ENCODE measurements at places on chromosomes 3 and 15.

- no peak for DNase-seq
Observed at GRCh38 chr3:105916767-105917166, 48.0 kb upstream of the CBLB start.

DNA sequence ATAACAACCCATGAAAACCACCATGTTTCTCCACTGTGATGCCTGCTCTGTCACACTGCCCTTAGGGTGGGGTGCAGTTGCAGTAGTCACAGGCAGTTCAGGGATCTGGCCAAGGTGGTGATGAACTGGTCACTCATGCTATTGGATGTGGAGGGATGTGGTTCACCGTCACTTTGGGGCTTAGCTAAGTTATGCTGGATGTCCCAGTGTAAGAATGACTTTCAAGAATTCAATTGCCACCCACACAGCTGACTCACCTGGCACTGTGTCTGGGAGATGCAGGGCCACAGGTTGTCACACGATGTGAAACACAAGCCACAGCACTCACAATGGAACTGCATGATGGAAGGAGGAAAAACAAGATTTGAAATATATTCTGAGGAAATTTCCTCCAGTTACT is 146.1 kb upstream of the CTNNB1 start:
- DNase-seq: no peak

DNA sequence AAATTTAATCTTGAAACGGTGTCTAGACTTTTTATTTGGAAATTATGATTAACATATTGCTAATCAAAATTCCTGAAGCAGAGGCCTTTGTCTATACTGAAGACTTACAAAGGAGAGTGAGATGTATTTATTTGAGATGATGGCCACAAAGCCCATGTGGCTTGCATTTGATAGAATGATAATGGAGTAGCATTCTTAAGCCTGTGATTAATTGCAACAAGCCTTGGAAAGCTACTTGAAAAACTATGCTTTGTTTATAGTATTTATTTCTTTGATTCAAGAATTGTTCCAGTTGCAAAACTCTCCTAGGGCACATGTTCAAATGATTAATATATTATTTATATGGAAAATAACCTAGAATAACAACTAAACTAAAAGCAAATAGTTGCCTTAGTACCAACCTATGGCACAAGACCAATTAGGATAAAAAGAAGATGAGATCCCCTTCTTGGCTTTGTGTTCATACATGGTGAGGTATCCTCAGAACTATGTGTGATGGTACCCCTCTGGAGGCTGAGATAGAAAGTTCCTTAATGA is 244.1 kb upstream of the TBL1XR1 start:
- no peak for DNase-seq

DNA sequence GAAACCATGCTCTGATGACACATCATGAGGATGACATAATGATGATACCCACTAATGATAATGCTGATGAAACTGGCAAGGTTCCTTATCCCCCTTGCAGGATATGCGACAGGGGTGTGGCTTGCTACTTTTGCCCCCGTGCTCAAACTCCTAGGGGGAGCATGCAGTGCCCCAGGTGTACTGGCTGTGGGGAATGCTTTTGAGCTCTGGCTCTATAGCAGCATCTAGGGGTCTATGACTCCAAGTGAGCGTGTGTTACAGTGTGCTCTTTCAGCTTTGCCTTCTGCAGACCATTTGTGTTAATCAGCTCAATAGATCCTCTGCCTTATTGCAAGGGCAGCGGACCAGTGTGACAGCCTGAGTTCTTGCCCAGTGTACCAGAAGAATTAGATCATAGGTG is 1239.5 kb downstream of the SI start:
- no peak for DNase-seq

DNA sequence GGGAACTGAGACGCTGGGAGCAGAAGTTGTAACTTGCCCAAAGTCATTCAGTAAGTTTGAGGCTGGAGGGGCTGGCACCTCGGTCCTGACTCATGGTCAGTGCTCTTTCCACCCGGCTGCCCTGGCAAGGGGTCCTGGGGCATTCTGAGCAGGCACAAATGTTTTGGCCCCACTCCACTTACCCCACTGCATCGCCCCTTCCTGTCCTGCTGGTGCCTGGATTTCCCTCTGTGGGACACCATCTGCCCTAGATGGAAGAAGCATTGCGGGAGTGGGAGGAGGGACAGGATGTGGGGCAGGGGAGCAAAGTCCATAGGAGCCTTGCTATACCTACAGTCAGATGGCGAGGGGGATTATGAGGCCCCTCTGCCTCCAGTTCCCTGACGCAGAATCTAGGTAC is 4.5 kb downstream of the CORO2B start:
- no peak for DNase-seq

DNA sequence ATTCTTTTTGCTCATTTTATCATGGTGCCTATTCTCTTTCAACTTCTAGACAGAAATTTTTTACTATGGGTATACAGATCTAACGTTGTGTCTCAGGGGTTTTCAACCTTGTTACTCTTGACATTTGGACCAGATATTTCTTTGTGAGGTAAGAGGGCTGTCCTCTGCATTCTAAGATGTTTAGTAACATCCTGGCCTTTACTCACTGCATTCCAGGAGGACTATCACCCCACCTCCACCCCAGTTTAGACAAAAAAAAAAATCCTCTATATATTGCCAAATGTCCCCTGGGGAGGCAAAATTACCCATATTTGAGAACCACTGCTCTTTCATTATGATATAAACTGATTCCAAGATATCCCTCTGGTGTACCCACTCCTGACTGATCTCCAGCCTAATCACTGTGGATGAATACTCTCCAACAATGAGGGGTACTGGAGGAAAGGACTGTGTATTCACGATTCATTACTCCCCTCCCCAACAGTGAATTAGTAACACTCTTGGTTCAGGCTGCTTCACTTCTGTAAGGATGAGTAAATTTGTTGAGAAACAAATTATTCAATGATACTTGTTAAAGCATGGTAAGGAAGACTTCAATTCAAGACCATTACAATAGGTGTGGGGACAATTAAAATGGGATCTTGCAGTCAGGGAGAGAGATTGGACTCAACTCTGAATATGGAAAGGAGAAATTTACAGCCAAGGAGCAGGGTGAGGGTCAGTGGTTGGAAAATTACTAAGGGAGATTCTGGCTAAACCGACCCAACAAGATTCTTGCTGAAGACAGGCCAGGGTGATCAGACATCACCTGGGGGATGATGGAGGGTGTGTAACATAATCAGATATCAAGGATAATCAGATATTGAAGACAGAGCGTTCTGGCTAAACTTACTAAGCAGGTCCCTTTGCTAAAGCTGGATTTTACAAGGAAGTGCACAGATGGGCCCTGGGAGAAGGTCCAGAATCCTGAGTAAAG is 123.8 kb upstream of the DAZL start:
- no peak for DNase-seq

DNA sequence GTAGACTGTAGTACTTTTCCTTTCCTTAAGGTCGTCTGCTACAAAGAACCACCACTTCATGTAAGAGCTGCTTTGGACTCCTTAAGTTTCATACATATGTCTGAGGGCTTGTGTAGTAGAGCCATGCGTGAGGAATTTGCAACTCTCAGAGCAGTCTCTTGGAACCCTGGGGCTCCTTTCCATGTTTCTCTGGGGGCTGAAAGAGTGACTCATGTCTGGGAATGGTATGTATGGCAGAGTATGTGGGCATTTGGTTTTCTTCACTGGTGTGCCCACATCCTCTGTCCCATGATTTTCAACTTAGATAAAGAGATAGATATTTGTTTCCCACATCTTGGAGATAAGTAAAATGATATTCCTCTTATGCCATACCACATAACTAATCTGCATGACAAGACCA is 20.6 kb upstream of the RBM5 start:
- no peak for DNase-seq

DNA sequence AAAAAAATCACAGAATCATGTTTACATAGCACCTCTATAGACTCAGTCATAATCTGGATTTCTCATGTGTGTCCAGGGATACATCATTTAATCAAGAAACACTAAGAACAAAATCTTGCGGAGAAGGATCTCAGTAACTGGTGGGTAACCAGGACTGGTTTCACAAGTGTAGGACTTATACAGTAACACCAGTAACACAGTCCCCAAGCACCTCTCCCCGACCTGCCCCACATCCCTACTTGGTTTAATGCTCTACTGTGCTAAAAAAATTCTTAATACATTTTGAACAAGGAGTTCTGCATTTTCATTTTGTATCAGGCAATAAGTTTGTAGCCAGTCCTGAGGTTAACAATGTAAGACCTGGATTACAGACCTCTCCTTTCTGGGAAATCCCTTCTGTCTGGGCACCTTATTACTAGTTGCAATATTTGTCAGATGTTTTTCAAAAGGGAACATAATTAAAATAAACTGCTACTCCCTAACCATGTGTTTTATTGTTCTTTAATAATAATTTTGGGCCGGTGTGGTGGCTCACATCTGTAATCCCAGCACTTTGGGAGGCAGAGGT is 57.6 kb upstream of the BBX start:
- DNase-seq: no peak

DNA sequence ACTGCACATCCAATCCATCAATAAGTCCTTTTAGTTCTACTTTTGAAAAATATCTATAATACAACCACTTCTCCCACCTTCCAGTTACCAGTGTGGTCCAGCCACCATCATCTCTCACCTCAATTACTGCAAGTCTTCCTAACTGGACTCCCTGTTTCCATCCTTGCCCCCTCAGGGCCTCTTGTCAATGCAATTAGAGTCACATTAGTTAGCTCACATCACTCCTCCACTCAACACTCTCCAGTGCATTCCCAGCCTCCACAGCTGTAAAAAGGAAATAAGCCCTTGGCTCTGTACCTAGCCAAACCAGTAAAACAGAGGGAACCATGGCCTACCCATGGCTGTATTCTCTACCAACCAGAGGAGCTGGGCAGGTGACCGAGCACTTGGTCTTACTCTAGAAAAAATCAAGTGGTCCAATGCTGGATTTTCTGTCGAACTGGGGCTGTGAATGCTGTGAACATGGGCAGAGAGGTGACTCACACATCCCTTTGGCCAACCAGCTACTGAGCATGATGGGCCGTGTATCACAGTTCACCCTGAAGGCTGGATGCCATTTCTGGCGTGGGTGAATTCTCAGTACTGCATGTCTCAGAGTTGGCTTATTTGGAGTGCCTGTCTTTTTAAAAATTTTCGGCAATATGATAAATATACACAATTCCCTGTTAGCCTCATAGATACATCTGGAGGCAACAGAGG is 62.5 kb upstream of the C15orf61 start:
- DNase-seq: no peak

DNA sequence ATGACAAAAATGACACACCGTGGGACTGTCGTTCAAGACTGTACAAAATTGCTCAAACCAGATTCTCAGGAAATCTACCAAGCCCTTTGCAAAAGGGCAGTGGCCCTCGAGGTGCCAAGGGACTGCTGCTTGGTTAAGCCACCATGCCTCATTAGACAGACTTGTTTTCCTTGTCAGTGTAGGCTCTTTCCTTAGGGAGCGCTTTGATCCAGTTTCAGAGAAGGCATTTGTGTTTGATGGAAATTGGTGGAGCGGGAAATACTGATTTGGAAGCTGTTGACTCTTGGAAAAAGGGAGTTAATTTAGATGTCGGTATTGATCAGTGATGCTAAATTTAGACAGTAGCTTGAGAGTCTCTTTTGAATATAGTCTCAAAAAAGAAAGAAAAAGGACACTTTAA is 304.3 kb upstream of the UMPS start:
- no peak for DNase-seq
